ENCODE measurements at places on chromosomes 5 and 9.

DNA sequence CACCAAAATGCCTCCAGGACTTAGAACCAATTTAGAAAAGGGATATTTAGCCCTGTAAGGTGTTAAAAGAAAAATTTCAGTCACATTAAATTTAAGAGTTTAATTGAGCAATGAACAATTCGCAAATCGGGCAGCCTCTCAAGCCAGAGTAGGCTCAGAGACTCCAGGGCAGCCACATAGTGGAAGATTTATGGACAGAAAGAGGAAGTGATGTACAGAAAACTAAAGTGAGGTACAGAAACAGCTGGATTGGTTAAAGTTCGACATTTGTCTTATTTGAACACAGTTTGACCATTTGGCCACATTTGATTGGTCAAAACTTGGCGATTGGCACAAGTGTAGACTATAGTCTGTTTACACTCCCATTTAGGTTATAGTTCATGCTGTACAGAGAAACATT, 525.9 kb upstream of the ZNF608 start:
- DNase-seq, result no peak

- no peak for DNase-seq
These were observed 20.4 kb downstream of the CCDC192 start for GRCh38 chr5:127723571-127723970.

- DNase-seq, result peak; percentile 59
These were observed 105.7 kb downstream of the TMEM174 start for GRCh38 chr5:73278693-73279092.

DNA sequence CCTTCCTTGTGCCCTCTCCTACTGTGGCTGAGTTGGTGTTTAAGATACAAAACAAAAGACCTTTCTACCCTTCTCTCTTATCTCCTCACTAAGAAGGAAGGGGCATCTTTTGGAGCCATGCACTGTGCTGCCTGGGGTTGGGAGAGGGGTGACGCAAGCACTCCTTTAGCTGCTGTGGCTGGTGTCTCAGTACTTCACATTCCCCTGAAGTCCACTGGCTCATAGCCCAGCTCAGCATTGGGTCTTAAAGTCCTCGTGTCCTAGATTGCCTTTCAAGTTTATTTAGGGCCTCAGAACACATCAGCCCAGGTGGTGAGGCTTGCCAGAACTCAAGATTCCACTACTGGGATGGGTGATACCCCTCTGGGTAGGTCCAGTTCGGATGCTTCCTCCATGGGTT, 325.9 kb upstream of the CYLC2 start:
- no peak for DNase-seq

DNA sequence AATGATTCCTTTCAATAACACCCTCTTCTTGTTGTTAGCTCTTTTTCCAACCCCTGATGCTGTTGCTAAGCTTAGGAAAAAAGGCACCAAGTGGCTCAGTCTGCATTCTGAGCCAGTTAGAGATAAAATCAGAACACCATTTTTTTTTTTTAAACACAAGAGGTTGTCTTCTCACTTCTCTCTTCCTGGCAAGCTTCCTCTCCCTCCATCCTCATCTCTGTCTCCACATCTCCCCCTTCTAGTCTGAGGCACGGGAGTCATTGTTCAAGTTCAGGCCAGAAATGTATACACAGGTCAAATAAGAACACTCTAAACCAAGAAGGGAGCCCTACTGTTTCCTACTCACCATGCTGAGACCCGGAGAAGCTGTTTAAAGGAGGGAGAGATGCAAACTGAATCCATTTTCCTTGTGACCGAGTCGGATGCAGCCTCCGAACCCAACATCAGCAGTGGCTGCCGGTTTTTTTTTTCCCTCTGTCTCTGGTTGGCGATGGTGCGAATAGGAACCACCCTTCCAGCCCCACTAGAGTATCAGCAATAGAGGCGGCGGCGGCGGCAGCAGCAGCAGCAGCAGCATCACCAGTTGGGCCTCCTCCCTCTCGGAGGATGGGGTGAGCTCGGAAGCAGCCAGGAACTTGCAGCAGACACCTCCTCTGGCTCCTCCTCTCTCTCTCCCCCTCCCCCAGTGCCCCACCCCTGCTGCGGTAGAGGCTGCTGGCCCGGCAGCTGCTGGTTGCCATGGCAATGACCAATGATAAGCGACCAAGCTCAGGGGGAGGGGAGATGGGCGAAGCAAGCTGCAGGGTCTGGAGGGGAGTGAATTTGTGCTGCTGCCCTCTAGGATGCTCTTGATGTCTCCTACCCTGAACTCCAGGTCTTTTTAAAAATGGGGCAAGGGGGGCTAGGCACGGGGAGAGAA, at the start of gene JAKMIP2:
Gene JAKMIP2 (minus strand): TSS at position 619 of the 919 bp plus-strand sequence. CDS start 110,922 bp downstream, outside the sequence.
- peak; percentile 97 for DNase-seq

DNA sequence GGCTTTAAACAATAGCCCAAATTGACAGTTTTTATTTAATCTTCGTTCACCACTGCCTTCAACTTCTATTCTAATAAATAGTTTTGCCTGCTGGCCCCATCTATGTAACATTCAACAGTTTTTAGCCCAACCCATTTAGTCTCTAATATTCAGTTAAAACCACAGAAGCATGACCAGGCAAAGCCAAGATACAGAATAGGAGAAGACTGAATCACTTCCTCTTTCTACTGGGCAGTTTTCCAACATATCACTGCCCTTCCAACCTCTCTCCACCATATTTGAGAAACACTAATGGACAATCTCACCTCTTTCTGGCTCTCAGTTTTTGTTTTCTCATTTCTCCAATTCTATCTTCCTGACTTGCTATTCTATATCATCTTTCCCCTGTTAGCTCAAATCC, 352.9 kb downstream of the DNAH5 start:
- DNase-seq, result no peak

- DNase-seq, result no peak
These were observed 147.5 kb upstream of the ERCC6L2 start for GRCh38 chr9:95727947-95728520.

- no peak for DNase-seq
These were observed 680.8 kb upstream of the SEMA6A start for GRCh38 chr5:117255211-117256027.

DNA sequence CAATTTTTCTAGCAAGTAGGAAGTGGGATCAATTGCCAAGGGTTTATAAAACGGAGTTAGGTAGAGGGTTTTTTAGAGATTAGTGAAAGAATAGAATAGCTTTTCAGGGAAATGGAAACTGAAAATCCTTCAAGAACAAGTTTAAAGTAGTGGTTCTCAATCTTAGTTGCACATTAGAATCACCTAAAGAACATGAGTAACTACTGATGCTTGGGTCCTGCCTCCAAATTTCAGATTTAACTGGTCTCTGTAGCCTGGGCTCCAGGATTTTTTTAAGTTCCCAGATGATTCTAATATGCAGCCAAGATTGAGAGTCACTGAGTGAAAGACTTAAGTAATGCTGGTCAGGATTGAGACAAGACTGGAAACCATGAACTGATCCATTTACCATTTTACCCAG, 20.5 kb downstream of the ELOVL7 start:
- DNase-seq, result no peak

DNA sequence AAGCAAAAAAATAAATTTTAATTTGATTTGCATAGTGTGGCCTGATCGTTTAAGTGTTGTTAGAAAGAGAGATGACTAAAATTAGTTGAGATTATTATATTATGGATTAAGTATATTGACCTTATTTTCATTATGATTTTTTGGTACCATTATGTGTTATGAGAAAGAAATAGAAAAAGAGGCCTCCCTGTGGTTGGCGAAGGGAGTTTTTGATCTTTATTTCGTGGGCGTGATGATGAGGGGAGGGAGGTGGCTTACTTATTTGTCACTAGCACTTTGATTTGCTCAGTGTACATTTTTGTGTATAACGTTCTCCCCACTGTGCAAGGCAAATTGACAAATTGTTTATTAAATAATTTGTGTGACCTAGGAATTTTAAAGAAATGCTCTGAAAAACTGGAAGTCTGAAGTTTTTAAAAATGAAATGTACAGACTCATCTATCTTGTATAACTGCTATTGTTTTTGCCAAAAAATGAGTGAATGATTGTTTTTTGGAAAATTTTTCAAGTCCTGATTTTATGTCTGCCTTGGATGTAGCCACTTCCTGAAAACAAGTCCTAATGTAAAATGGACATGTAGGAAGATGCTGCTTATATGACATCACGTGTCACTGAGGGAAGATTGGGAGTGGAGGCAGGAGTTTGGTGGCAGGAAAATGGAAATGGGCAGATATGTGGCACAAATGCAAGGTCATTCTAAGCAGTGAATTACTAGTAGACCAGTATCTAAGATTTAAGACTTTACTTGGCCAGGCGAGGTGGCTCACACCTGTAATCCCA, 3.0 kb downstream of the DAPK1 start:
- no peak for DNase-seq

DNA sequence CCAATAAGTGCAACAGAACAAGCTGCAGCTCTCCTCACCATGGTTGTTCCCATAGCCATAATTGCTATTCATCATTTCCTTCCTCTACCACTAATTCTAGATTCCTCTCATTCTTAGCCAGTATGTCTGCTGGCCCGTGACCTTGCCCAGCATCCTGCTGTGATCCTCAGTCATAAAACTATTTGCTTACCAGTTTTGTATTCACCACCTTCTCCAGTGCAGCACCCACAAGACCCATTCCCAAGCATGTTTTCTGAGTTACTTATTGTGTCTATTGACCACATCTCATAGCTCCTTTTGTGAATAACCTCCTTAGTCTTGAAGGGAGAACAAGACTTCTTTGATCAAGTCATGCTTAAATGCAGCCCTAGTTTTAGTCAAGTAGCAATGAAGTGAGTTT, 488.0 kb upstream of the CTNND2 start:
- DNase-seq, result no peak

- DNase-seq, result peak; percentile 17
These were observed 438 bp downstream of the SOX30 start for GRCh38 chr5:157651623-157652376.

- no peak for DNase-seq
These were observed 14.8 kb upstream of the PSMD5 start for GRCh38 chr9:120857481-120857880.

DNA sequence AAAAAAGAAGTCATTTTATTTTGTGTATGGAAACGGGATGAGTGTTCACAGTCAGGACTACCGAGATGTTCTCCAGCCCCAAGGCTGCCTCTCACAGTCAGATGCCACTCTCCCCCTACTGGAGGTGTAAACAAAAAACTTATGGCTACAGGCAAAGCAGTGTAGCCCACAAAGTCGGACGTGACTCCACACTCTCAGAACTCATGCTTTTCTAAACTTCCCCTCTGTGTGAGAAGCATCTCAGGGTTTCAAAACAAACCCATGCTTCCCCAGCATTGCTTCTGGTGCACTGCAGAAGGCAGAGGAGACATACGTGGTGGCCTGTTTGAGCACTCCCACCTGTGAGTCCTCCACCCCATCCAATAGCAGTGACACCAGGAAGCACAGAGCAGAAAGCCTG, 580.3 kb downstream of the BNC2 start:
- DNase-seq, result no peak

GRCh38 chr5:149828161-149829011, 98.3 kb downstream of the PPARGC1B start:
- peak; percentile 42 for DNase-seq

- DNase-seq, result no peak
These were observed 48.2 kb downstream of the GPR107 start for GRCh38 chr9:130101915-130102314.

- peak; percentile 64 for DNase-seq
These were observed 750 bp downstream of the DNM1 start for GRCh38 chr9:128203707-128204551.

GRCh38 chr5:94021246-94021645, 279.8 kb upstream of the POU5F2 start:
- no peak for DNase-seq

GRCh38 chr5:111738118-111738517, 18.9 kb downstream of the NREP start:
- no peak for DNase-seq

- DNase-seq, result no peak
These were observed 254.9 kb upstream of the SMC2 start for GRCh38 chr9:103839197-103839596.

GRCh38 chr5:98656125-98656795, 117.2 kb upstream of the RGMB start:
- no peak for DNase-seq

- DNase-seq, result no peak
These were observed 151.4 kb downstream of the LPAR1 start for GRCh38 chr9:110886832-110887231.

DNA sequence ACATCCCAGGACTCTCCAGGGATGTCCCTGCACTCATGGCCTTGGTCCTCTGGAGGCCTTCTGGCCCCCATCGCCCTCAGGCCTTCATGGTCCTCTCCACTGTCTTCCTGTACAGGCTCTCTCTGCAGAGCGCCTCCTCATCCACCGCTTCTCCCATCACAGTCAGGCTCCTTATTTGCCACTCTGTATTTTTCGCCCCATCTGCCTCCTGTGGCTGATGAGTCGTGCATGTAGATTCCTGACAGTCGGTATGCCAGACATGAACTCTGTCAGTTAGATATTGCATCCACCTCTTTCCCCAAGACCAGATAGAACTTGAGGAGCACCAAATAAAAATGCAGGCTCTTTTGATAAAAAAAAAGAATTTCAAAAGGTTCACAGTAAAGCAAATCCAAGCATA, 362.8 kb downstream of the IRX1 start:
- no peak for DNase-seq
